Activated gamma-delta T cell (primary cell): ENCODE measurements at places on chromosomes 2 and 18.

DNA sequence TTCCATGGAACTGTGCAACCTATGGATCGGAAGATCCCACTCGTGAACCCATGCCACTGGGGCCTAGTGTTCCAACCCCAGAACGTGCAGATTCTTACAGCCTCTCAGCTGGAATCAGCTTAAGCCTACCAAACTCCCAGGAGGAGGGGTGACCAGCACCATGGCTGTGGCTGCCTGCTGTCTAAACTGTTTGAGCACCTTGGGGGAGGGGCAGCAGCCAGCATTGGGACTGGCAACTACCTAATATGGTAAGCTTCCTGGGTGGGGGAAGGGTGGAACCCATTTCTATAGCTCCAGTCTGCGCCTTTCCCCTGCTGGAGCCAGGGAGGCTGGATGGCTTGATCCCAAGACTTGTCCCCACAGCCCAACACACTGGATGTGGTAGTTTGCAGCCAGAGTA, 10.7 kb upstream of the POLE4 start:
- DNase-seq, result no peak

DNA sequence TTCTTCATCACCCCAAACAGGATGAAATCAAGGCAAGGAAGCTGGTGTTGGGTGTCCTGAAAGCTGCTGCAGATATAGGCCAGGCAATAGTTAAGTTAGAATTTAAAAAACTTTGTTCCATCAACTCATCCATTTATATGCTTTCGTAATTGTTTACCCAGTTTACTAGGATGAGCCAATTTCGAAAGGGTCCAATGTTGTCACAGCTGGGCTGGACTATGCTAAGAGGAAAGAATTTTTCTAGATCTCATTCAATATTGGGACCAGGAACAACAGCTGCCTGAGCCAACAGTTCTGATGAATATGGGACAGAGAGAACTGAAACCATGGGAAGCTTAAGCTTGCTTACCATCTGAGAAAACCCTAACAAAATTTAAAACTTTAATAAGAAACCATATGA, 21.6 kb upstream of the SP3 start:
- DNase-seq, result no peak

- no peak for DNase-seq
These were observed 45.9 kb upstream of the ASB1 start for GRCh38 chr2:238380785-238381184.

- DNase-seq, result no peak
These were observed 56.2 kb downstream of the GALNT14 start for GRCh38 chr2:31082002-31082401.

- DNase-seq, result no peak
These were observed 31.8 kb upstream of the VIT start for GRCh38 chr2:36664696-36665076.

- DNase-seq, result no peak
These were observed 201.4 kb upstream of the EPAS1 start for GRCh38 chr2:46095830-46096229.

GRCh38 chr2:119119999-119120756, 38.4 kb downstream of the C1QL2 start:
- no peak for DNase-seq

DNA sequence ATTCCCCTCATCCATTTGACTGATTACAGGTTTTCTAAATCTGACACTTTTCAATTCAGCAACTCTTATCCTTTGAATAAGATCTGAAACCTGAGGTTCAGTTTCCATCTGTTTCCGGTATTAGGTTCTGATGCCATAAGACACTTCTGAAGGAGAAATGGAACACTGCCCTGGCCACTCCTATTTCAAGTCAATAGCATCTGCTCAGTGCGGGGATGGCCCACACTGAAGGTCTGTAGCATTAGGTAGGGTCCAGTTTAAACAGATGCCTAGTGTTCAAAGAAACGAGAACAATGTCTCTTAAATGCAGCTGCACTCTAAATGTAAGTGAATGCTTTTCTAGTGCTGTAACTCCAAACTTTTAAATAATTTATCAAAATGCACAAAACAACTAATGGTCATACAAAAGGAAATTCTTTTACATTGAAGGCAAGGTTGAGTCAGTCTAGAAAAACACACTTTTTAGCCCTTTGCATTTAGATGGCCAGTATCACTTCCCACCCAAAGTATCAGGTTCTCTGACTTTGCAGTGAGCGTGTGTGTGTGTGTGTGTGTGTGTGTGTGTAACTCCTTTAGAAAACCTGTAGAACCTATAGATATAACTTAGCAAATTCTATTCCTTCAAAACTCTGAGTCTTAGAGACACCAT, 78.2 kb downstream of the STK39 start:
- no peak for DNase-seq

GRCh38 chr18:39841482-39842365, 2113.3 kb upstream of the PIK3C3 start:
- DNase-seq, result no peak

GRCh38 chr18:56152551-56153310, 485.7 kb downstream of the TXNL1 start:
- DNase-seq, result no peak

- no peak for DNase-seq
These were observed 43.4 kb upstream of the ANKRD62 start for GRCh38 chr18:12049978-12050811.

GRCh38 chr2:182558564-182558963, 131.7 kb upstream of the PDE1A start:
- DNase-seq, result no peak

DNA sequence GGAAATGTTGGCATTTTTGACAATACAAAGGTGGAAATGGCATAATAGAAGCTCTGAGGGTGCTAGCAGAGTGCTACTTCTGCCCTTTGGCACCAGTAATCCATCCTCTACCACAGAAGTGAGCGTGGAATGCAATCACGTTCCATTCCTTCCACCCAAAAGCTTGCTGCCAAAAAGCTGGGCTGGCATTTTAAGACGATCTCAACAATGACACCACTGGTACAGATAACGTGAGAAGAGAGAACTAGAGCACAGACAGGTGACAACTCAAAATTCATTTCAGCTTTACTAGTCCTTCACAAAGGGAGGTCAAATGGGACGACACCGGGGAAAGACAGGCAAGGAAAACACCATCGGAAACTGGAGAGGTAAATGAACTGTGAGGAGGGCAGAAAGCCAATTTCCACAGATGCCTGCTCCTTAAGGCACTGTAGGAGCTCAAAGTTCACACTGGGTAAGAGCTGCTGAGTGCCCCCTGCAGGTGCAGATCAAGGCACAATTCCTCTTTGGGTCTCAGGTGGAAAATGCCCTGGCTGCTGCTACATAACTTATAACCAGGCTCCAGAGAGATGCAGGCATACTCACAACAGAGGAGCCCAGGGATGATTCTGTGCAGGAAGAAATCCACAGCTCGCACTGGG, 50.7 kb upstream of the RNU4ATAC start:
- no peak for DNase-seq

DNA sequence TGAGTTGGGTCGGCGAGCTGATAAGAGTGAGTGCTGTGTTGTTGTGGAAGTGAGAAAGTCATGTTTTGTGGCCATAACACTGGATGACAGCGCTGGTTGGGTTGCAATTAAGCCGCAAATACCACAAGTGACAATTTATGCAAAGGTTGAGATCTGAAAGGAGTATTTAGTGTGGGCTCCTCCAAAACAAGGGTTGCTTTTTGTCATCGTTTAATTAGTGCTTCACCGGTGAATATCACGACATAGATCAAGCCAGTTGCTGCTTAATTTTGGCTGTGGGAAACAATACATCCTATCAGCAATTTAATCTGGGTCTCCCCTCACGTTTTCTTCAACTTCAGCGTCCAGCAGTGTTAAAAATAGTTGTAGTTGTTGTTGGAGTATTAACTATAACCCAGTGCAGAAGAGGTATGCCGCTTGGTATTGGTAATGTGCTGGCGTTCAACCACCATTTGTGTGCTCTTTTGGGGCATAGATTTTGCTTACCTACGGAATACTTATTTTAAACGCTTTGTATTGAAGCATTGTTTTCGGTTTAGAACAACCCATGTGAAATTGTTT, 662 bp downstream of the ACVR2A start:
- DNase-seq, result no peak

DNA sequence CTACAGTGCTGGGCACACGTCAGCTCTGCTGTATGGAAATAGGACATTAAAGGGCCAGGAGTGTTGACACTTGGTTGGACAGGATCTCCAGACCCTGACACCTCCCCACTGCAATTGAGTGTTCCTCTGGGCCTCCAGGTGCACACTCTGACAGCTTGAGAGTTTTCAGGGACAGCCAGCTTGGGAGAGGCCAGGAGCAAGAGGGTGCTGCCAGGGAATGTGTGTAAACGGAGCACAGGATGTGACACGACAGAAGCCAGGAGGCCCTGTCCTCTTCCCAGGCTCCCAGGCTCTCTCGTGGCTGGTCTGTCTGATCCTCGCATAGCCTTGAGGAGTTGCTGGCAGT, 318.1 kb upstream of the HS6ST1 start:
- no peak for DNase-seq

DNA sequence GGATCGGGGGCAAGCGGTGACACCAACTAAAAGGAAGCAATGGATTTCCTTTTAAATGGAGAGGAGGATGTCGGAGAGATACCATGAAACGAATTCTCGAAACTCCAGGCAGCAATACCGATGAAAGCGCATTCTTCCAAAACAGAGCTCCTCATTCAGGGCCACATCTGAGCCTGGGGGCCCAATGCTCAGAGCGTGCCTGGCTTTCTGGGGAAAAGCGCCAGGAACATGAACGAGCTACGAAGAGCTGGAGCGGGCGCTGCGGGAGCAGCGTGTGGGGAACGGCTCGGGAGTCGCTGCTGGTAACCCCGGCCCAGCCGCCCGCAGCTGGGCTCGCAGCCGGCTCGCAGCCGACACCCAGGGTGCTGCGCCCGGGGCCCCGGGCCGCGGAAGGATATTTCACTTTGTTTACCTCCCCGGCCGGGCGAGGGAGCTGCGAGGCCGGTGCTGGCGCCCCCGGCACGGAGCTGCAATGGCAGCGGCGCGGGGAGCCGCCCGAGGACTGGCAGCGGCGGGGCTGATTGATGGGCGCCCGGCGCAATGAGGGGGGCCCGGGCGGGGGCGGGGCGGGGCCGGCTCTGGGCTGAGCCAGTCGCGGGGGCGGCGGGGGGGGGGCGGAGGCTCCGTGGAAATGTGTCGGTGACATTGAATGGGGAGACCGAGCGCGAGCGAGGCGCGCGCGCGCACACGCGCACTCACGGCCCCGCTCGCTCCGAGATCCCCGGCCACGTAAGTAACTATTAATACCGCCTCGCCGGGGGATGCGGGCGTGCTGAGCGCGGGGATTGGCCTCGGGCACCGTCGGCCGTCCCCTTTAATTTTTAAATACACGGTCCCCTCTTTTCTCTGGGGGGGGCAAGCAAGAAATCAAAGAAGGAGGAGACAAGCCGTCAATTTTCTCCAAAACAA, at the start of gene TRIB2:
Gene TRIB2, plus strand, starts transcription at position 655 of the 909 bp plus-strand sequence. CDS start 1,372 bp downstream, outside the sequence.
- peak; percentile 94 for DNase-seq

DNA sequence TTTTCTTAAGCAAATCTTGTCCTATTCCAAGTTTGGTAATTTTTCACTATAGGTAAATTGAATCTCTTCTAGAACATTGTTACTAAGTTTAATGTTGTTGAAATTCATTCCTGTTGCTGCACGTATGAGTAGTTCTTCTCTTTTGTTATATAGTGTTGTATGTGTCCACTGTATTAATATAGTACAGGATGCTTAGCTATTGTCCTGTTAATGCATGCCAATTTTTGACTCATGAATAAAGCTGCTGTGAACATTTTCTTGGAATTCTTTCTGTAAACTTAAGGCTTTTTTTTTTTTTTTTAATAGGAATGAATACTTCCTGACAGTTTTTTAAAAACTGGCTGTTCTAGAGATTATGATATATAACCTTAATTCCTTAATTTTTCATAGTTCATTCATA, 326.9 kb downstream of the SLC4A3 start:
- DNase-seq, result no peak

- DNase-seq, result no peak
These were observed 302.8 kb downstream of the NCKAP5 start for GRCh38 chr2:133265432-133265949.

DNA sequence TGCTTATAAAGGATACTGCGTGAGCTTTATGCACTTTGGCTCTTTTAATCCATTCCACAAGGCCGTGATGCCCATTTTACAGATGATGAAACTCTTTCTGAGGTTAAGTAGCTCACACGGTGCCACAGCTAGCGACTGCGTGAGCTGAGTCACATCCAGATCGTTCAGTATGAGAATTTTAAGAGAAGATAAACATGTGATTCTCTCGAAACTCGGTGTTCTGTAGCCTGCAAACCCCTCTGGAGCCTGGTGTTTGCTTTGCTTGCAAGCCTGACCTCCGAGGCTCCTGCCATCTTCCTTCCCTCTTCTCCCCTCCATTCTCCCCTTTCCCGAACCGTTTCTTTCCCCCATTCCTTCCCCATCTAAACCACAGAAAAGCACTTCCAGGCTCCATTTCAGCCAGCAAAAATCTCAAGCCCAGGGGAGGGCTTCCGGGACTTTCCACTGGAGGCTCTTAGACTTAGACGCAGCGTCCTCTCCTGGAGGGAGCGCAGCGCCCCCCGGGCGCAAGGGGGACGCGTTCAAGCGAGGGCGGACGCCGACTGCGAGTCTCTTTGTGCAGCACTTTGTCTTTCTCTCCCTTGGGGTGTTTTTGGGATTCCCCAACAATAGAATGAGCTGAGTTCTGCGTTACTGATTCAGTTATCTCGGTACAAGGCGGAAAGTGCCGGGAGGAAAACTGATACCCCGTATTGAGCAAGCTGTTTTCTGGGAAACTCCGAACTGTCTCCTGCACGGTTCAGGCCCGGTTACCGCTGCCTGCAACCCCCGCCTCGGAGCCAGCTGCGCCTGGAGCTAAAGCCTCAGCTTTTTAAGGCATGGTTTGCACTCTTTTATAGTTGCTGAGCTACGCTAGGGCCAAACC, 38.0 kb downstream of the CYP1B1 start:
- DNase-seq, result no peak

- no peak for DNase-seq
These were observed 53.0 kb upstream of the ATP8B1 start for GRCh38 chr18:57856128-57856527.

DNA sequence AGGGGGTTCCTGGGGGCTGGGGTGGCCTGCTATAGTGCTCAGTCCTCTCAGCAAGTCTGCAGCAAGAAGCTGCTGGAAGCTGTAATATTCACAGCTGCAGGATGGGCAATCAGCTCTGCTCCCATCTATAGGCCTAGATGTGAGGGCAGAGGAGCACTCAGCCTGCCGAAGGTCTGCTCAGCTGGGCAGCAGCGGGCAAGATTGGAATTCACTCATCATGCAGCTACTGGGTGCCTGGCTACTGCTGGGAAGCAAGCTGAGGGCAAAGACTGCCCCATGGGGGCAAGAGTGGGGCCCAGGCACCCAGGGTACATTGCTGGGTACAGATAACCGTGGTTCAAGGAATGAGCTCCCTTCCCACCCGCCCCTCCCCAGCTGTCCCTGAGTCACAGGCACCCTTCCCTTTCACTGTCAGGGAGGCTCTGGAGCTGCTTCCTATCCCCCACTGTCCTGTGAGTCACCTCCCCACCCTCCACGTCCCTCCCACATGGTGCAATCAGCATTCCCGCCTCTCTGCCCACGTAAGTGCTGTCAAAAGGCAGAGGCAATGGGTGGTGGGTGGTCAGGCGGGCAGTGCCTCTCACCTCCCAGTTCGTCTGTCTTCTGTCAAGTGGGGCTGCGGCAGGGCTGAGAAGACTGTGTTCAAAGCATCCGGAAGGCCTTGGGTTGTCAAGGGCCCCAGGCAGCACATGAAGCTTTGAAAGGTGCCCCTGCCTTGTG, 169.2 kb downstream of the TRIM43 start:
- no peak for DNase-seq

GRCh38 chr2:42114091-42114490, 55.1 kb upstream of the EML4 start:
- DNase-seq, result no peak

GRCh38 chr18:60910534-60910933, 422.7 kb upstream of the CDH20 start:
- no peak for DNase-seq

GRCh38 chr2:118047380-118047826, 33.5 kb upstream of the CCDC93 start:
- no peak for DNase-seq

GRCh38 chr2:69601179-69601612, 42.3 kb downstream of the AAK1 start:
- DNase-seq, result no peak
